Naive thymus-derived CD8-positive, alpha-beta T cell (primary cell): ENCODE measurements at places on chromosomes 2 and 18. TPM values are rescaled to one million over a fixed set of nuclear protein-coding genes. Genes with fewer than 3 reads are reported as not detected.

Gene APLF
- 9.7 TPM for total RNA-seq

Gene ALPI
- total RNA-seq, result not detected

Gene SKOR2
- not detected for total RNA-seq

DNA sequence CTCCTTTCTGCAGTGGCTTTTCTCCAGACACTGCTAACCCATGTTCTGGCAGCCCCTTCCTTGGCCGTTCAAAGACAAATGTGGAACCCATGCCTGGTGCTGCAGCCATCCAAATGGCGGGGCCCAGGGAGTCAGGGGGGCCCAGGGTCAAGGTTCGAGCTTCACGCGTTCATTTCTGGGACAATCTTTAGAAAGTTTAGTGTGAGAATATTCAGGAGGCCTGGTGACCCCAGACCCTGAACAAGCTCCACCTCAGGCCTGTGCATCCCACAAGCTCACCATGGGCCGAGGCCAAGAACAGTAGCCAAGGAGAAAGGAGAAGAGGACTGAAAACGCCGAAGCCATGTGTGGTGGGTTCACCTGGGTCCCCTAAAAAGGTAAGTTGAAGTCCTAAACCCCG lies 54.4 kb downstream of the ANKMY1 start:
- no peak overlapping the region for H3K4me3 ChIP-seq
- H3K4me1 ChIP-seq, result no peaks in the 10 kb centered on the region
- peaks cover 23% of the 10 kb centered on the region for H3K36me3 ChIP-seq
- no peaks in the 10 kb centered on the region for H3K27me3 ChIP-seq
- no peak overlapping the region for H3K27ac ChIP-seq

DNA sequence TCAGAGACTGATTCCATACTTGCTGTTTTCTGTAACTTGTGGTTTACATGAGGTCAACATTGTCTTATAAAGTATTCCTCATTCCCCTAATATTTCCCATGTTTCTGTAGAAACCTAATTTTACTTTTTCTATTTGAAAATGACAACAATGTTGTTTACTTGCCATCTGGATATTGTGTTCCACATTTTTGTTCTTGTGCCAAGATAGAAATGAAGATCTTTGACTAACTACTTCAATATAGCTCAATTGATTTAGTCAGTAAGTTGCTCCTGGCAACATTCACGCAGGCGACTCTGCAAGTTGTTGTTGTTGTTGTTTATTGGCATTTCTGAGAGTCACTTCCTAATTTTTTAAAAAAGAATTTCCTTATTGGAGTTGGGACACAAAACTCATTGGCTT lies 69.5 kb downstream of the CAVIN2 start:
- no peak for DNase-seq
- H3K4me3 ChIP-seq, result no peak overlapping the region
- no peak overlapping the region for H3K27ac ChIP-seq
- peaks cover 7% of the 10 kb centered on the region for H3K36me3 ChIP-seq
- H3K4me1 ChIP-seq, result no peaks in the 10 kb centered on the region

DNA sequence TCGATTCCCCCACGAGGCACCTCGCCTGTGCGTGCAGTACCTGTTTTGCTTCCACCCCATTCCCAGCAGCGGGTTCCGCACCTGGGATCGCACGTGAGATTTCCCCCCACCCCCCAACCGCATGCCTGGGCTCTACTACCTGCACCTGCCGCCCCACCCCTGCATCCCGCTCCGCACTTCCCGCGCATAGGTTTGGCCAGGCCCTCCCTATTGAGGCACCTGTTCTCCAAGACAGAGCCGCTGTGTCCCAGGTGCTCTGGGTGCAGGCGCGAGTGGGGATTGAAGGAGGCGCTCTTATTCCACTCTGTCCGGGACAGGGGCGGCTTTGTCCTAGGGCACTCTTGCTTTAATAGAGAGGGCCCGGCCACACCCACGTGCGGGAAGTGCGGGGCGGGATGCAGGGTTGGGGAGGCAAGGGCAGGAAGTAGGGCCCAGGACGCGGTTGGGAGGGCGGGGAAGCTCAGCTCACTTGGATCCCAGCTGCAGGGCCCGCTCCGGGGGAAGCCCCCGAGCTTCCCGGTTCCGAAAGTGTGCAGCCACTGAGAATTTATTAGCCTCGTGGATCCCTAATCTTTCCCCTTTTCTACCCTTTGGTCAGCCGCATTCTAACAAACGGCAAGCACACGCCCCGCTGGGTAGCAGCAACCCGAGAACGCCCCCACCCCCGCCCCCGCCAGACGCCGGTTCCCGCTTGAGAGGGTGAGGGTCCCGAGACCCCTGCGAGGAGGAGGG lies 670 bp upstream of the MOCOS start:
- H3K4me1 ChIP-seq, result peaks cover 4% of the 10 kb centered on the region
- no peaks in the 10 kb centered on the region for H3K36me3 ChIP-seq
- no peak for DNase-seq
- peaks cover 25% of the 10 kb centered on the region for H3K27me3 ChIP-seq
- peak overlapping the region; percentile 75 for H3K4me3 ChIP-seq

DNA sequence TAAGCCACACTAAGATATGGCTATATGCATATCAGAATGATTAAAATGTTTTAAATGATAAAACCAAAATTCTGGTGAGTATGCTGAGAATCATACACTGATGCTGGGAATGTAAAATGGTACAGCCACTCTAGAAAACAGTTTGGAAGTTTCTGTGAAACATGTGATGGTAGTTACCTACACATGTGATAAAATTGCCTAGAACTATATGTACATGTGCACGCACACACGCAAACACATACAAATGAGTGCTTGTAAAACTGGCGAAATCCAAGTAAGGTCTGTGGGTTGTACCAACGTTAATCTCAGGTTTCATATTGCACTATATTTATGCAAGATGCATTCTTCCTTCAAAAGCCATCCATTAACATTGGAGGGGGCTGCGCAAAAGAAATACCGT lies 195.0 kb upstream of the RAB6C start:
- no peaks in the 10 kb centered on the region for H3K36me3 ChIP-seq
- H3K27ac ChIP-seq, result no peak overlapping the region
- no peak for DNase-seq
- peaks cover 25% of the 10 kb centered on the region for H3K27me3 ChIP-seq

- H3K36me3 ChIP-seq, result no peaks in the 10 kb centered on the region
- no peak for DNase-seq
Observed at GRCh38 chr18:44508474-44508873, 172.2 kb upstream of the SETBP1 start.
